Osteocyte (in vitro differentiated cells): ENCODE measurements at places on chromosomes 16 and 17.

DNA sequence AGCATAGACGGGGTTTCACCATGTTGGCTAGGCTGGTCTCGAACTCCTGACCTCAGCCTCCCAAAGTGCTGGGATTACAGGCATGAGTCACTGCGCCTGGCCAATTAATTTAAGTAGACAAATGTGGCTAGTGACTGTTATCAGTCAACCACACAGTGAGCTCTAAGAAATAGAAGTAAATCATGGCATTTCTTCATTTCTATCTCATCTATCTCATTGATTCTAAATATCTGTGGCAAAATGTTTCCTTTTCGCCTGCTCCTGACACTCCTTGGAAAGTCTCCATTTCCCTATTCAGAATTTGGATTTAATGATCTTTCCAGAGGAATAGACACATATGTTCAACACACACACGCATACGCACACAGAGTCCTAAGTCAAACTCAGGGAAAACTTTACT, 81.3 kb downstream of the HIC1 start:
- no peak for DNase-seq

- DNase-seq = no peak
These were observed 62.5 kb downstream of the WDR59 start for GRCh38 chr16:74922150-74923138.

GRCh38 chr17:61132524-61132923, 267.1 kb upstream of the TBX2 start:
- no peak for DNase-seq

- no peak for DNase-seq
These were observed 5.8 kb upstream of the TNRC6A start for GRCh38 chr16:24723663-24724062.

DNA sequence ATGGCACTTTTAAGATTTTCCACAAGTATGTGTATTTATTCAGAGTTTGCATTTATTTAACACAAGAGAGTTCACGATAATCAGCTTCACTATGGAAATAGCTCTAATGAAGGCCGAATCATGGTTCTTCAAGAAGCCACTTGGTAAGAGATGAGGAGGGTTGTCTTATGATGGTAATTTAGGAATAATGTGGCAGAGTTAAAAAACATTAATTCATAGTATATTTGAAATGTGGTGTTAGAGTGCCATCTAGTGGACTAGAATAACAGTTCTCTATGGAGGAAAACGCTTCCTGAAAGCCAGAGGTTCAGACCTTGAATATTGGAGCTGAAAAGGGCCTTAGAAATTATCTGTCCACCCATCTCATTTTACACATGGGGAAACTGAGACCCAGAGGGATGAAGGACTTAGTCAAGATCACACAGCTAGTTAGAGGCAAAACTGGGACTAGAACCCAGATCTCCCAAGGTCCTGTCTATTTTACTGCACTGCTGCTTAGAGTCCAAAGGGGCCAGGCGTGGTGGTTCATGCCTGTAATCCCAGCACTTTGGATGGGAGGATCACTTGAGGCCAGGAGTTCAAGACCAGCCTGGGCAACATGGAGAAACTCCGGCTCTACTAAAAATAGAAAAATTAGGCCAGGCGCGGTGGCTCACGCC, 33.8 kb upstream of the KPNB1 start:
- no peak for DNase-seq
